ENCODE measurements at places on chromosomes 3 and 15. TPM values are rescaled to one million over a fixed set of nuclear protein-coding genes. Genes with fewer than 3 reads are reported as not detected.

DNA sequence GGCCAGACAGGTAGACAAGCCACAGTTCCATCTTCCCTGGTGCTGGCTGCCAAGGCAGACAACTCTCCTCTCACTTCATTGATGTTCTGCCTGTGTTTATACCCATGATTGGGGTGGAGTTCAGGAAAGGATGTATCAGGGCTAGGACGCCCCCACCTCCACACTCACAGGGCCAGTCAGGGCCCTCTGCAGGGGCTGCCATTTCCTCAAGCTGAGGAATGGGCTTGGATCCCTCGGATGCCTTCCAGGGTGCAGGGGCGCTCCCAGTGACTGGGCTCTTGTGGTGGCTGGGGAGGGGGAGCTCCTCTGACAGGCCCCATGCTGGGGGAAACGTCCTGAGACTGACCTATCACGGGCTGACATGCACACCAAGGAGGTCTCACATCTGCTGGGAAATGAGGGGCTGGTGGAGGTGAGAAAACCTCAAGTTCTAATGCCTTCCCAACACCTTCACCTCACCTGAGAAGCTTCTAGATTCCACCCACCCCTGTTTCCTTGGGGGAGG lies 31.4 kb downstream of the SEMA7A start:
- DNase-seq: no peak

GRCh38 chr15:95377258-95377852 lies 953.1 kb upstream of the NR2F2 start:
- DNase-seq: no peak

DNA sequence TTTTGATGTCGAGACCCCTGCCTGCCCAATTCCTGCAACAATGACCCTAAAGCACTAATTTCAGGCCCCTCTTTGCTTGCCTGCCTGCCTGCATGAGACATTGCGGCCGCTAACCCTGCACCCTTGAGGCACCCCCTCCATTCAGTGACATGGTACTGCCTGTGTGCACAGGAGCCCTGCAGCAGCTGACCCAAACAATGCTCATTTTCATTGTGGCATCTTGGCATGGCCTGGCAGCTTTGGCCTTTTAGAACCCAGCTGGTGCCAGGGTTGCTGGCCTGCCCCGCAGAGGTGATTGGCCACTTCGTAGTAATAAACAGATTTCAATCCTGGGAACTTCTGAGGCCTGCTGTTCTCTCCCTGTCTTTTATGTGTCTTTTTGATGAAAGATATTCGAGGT lies 33.8 kb downstream of the SLCO3A1 start:
- DNase-seq: no peak

The UCN2 gene
- total RNA-seq: 1.9 TPM

DNA sequence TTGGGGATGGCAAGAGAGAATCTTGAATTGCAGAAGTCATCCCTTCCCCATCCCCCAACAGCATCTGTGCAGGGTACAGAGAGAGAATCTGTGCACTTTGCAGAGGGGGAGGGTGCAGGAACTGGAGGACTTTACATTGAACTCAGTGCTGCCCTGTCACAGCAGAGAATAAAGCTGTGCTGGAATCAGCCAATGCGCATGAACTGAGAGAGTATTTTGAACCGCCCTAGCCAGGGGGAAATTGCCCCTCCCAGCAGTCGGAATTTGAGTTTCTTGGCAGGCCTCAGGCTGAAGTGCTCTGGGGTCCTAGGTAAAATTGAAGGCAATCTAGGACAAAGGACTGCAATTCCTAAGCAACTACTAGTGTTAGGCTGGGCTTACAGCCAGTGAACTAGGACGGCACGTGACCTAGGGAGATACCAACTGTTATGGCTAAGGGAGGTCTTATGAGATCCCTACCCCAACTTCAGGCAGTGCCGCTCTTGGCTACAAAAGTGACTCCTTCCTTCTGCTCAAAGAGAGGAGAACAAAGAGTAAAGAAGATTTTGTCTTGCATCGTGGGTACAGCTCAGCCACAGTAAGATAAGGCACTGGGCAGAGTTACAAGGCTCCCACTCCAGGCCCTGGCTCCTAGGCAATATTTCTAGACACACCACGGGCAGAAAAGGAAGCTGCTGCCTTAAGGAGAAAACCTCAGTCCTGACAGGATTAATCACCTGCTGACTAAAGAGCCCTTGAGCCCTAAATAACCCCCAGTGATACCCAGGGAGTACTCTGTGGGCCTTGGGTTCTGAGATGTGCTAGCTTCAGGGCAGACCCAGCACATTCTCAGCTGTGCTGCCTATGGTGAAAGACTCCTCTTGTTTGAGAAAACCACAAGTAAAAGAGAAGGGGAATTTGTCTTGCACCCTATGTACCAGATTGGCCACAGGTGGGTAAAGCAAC lies 300.5 kb upstream of the ALCAM start:
- DNase-seq: no peak
